Activated CD4-positive, CD25-positive, alpha-beta regulatory T cell treated with anti-CD3 and anti-CD28 coated beads, Interleukin-2, amount 50 U/mL, for 16 hours (primary cell): ENCODE measurements at places on chromosomes 12 and 14.

DNA sequence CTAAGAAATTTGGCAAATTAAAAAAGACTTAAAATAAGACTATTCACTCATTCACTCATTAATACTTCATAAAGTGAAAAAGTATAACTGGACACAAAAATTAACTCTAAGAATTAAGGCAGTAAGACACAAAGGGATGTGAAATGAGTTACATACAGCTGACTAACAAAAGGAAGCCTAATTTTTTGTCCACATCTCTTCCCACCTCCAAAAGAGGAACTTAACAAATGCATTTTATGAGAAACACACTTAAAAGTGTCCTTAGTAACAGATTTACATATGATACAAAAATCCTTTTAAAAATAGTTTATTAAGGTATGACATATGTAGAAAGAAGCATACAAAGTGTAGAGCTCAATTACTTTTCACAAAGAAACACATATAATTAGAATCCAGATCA, 88.9 kb downstream of the NUMB start:
- DNase-seq, result no peak

DNA sequence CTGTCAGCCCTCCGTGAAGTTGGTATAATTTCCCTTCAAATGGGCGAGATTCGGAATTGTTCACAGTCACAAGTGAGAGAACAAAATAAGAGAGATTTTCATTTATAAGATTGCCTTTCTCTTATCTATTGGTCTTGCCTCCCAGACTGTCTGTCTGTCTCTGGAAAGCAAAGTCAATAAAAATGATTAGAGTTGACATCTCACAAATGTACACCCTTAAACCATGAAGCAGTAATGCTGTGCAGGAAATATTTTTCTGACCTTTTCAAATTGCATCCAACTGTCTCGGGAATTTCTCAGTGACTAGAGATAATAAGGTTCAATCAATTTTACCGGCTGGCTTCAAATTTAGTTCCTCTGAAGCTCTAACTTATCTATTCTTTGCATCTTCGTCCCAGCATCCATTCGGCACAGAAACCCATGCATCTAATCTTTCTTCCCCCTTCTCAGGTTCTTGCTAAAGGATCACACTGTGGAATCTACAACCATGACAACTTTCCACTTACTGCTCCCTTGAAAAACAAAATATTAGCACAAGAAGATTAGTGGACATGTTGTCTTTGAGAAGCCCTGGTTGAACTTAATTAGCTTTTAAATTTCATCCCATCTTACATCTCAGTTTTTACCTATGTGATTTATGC, 93.1 kb downstream of the RMST start:
- no peak for DNase-seq

- DNase-seq, result no peak
These were observed 52.5 kb downstream of the MRPL42 start for GRCh38 chr12:93519859-93520258.

GRCh38 chr12:13228579-13228978, 32.1 kb downstream of the EMP1 start:
- DNase-seq, result no peak

DNA sequence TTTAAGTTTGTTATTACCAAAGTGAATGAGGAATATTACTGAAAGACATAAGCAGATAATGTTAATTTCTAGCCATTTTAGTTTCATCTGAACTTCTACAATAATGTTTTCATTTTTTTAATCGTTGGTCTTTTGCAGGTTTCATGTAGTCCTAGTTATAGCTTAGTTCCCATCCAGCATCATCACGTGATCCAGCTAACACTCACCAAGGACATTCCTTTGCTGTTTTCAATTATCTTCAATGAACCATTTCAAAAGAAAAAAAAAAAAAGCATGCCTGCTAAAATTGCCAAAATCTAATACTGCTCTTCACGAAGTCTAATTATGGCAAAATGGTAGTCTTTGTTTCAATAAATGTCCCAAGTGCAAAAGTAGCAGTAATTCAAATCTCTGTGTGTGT, 187.7 kb upstream of the ATXN7L3B start:
- DNase-seq, result no peak

GRCh38 chr12:51406290-51406689, 15.1 kb upstream of the GALNT6 start:
- no peak for DNase-seq

DNA sequence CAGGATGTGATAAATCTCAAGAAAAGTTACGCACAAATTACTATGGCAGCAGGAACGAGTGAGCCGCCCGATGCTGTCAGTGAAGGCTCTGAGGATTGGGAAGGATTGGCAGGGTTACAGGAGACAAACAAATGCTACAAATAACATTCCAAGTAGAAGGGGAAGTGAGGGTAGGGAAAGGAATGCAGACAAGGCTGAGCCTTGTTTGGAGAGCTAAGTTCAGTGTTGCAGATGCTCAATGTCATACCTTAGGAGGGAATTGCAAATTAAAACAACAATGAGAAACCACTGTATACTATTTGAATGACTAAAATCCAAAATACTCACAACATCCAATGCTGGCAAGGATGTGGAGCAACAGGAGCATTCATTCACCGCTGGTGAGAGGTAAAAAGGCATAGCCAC, 1.3 kb downstream of the CLEC9A start:
- DNase-seq, result no peak
